ENCODE measurements at places on chromosomes 4 and X.

DNA sequence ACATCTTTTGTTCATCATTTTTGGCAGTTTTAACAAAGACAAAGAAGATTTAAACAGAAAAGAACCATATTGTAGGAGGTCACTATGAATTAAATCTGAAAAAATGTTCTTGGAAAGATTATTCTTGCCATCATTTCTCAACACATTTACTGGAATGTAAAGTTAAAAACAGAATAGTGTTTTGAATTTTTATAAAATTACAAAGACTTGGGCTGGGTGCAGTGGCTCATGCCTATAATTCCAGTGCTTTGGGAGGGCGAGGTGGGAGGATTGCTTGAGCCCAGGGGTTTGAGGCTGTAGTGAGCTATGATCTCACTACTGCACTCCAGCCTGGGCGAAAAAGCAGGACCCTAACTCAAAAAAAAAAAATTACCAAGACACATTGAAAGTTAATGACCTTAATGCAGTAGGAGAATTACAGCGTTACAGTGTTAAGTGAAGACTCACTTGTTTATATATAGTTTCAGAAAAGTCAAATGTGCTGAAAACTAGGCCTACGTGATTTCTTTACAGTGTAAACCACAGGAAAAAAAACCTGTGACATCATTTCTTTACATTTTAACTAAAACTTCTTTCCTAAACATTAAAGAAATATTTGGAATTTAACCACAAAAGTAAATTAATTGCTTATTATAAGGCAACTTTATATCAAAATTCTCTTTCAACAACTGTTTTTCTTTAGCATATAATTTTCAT lies 7.9 kb downstream of the FAM13A start:
- DNase-seq, result no peak

DNA sequence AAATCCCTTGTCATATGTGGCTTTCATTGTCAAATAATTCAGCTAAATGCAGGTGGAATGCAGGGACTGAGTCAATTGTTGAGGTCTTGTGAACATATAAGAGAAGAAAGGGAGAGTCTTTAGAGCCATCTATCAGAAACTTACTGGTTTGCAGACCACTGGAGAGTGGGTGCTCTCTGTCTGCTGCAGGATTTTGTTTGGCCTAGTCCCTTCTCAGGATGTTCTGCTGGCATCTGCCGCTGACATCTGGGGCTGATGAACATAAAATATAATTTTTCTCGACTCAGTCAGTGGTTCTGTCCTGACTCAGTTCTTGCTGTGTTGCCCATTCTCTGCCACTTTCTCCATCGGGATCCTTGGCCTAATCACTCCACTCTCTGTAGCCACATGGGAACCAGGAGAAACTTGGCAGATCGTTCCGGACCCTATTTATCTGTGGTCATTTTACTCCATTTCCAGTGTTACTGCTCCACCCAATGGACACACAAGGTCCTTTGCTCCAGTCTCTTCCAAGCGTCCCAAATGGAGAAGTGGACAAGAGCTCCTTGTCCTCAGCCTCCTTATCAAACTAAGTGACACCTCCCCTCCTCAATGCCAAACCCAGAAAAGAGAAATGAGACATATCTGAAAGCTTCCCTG lies 436.2 kb downstream of the FAT4 start:
- no peak for DNase-seq

- DNase-seq, result no peak
These were observed 22.3 kb downstream of the MORF4L2 start for GRCh38 chrX:103663981-103664762.

DNA sequence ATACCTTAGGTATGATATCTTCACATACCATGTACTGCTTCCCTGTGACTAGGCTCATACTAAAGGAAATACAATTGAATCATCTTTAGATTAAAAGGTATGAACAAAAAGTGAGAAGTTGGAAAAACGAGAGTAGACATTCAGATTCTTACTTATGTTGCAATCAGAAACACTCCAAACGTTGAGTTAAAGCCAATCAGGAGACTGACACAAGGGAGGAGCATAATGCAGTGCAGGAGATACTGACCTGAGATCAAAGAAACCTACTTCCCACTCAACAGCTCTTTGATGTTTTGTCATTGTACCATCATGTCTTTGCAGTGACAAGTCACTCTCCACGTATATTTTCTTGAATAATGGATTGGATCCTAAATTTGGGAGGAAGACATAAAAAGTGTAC lies 8.9 kb upstream of the PCDH18 start:
- DNase-seq, result no peak

DNA sequence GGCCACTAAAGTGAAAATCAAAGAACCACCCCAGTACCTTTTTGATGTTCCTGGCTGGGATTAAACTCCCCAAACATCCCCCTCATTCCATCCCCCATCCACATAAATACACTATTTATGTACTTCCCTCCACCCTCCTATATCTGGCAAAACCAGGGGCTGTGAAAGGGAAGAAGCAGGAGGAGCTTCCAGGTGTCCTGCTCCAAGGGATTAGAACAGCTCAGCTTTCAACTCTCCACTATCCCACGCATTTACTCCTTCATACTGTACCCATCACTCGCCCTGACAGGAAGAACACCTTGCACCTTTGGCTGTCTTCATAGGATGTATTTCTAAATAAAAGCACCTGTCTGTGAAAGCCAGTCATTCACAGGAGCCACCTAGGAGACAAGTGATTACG lies 140.0 kb downstream of the HHIP start:
- no peak for DNase-seq

DNA sequence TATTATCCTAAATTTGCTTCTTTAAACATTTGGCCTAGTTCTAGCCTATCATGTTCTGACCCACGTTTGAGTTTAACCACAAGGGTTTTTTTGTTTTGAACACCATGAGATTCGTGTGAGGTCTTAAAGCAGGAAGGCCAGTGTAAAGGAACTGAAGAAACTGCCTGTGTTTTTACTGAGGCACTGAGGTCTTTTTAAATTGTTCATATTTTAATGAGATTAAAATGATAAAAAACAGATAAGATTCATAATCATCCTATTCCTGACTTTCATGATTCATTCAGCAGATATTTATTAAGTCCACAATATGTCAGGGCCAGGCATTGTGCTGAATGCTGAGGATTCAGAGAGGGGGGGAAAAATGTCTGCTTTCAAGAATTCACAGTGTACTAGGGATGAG lies 3.2 kb downstream of the RPS6KA3 start:
- DNase-seq, result no peak

GRCh38 chrX:127884921-127885320 lies 167.3 kb downstream of the ACTRT1 start:
- no peak for DNase-seq

GRCh38 chrX:115023139-115023538 lies 5.7 kb upstream of the IL13RA2 start:
- no peak for DNase-seq

DNA sequence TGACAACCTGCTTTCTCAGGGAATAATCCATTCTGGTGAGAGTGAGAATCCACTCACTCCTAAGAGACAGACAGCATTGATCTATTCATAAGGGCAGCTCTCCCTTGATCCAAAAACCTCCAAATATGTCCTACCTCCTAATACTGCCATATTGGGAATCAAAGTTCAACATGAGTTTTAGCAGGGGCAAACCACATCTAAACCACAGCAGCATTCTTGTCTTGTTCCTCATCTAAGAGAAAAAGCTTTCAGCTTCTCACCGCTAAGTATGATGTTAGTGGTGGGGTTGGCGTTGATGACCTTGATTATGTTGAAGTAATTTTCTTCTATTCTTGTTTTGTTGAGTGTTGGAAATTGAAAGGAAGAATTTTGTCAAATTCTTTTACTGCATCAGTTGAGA lies 69.6 kb downstream of the SERTM2 start:
- DNase-seq, result no peak

GRCh38 chrX:132452911-132453550 lies 35.8 kb downstream of the MBNL3 start:
- DNase-seq, result no peak

DNA sequence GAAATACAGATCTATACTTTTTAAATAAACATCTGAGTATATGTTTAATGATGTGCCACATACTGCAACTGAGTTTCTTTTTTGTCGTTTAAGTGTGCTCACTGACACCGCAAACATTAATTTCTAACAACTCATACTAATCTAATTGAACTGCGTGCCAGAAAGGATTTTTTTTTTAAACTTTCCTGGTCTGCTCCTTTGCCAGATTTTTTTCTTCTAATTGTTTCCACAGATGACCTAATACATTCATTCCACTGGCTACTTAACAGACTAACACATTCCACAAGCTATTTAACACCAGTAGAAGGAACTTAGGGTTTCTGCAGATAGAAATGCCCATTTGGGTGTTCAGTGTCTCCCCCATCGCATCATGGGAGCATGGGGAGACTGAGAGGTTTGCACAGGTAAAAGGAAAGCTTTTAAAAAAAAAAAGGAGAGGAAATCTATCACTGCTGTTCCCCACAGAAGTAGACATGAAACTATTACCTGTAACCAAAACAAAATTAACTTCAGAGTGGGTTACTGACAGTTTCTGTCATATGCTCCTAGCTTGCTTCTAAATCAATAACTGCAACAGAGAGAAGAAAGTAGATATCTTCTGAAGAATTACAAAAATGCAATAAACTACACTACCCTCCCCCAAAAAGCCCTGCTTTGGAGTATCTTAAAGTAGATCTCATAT lies 31.6 kb downstream of the SH3KBP1 start:
- no peak for DNase-seq

- DNase-seq, result no peak
These were observed 8.0 kb downstream of the NUDT6 start for GRCh38 chr4:122914292-122914904.

DNA sequence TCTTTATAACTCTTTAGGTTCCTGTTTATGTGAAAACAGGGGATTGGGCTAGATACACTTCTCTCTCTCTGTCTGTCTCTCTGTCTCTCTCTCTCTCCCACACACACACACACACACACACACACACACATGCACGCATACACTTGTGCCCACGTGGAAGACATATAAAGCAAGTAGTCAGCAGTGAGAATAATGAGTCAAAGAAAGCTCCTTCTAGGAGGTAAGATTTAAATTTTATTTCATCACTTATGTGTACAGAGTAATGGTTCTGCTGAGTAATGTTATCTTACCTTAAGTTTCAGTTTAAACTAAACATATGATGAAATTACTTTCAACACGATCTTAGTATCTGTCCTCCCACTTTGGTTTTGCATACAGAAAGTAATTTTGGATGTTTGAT lies 243.0 kb upstream of the TEX13A start:
- DNase-seq, result no peak

- no peak for DNase-seq
These were observed 1.0 kb upstream of the RNF150 start for GRCh38 chr4:141133999-141134995.

GRCh38 chrX:86171366-86171765 lies 23.1 kb downstream of the DACH2 start:
- DNase-seq, result no peak

GRCh38 chr4:124096290-124096689 lies 616.2 kb downstream of the ANKRD50 start:
- DNase-seq, result no peak

DNA sequence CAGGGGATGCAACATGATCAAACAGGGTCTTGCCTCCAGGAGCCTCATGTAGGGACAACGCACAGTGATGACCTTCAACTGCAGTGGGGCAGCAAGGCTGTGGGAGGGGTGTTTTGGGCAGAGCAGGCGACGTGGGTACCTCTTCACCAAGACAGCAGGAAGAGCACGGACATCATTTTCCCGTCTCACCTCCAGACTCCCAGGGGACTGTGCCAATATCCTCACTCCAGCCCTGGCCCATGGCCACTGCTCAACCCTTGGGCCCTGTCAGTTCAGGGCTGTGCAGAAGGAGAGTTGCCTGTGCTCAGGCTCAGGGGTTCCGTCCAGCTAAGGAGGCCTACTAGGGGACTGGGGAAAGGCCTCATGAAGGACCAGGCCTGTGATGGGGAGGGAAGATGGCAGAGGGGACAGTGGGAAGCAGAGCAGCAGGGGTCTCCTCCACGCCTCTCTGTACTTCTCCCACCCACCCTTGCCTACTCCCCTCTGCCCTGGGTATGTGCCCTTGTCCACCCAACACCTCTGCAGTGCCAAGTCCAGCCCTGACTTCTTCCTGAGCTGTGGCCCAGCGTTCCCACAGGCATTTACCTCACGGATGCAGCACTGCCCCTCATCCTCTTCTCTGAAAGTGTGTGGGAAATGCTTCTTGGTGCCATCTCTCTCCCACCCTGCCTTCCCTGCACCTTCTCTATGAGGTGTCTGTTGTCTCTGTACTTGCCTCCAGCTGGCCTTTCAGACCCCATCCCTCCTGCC lies 1.4 kb downstream of the IL9R start:
- no peak for DNase-seq

GRCh38 chr4:44446801-44447562 lies 1.6 kb downstream of the KCTD8 start:
- DNase-seq, result peak; percentile 38

GRCh38 chr4:11470438-11471045 lies 41.8 kb upstream of the HS3ST1 start:
- no peak for DNase-seq

DNA sequence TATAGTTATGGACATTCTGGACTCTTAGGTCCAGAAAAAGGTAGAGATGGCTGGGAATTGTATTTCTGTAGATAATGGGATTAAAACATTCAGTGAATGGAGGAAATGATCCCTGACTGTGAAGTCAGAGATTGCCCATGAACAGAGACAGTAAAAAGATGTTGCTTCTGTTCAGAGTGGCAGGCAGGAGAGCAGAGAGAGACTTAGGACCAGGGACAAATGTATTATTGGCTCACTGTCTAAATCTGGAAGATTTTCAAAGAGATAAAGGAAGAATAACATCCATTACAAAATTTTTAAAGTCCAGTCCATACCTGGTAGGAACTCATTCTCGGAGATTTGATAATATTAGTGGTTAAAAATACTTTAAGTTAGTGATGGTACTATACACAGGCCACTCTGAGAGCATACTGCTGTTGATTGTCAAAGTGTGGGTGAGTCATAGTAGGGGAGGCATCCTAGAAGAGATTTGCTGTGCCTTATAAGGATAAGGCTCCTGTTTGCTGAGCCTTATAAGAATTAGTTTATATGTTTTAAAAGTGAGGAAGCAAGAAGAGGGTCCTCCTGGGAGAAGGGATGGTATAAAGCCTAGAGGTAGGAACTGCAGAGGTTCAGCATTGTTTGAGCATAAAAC lies 53.0 kb downstream of the JADE3 start:
- DNase-seq, result no peak

GRCh38 chrX:68098431-68098830 lies 334.9 kb downstream of the OPHN1 start:
- DNase-seq, result no peak

- DNase-seq, result no peak
These were observed 83.5 kb downstream of the LNX1 start for GRCh38 chr4:53507671-53508286.

DNA sequence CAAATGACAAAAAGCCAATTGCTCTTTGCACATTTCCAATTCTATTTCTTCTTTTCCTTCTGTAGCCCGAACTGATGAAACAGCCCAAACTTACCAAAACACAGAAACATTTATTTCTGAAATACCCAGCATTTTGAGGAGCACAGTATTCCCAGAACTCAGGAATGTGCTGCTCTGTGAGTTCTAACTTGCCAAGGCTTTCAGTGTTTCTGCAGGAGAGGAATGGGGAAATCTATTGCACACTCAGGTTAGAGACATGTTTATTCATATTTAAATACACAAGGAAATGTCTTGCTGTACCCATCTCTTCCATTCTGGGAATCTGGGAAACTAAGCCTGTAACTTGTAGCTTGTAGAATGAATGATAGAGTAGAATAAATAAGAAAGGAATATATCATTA lies 10.7 kb downstream of the TMPRSS11D start:
- DNase-seq, result no peak

GRCh38 chrX:14448406-14448805 lies 80.9 kb upstream of the GLRA2 start:
- DNase-seq, result no peak

Measured in mesothelial cell of epicardium (in vitro differentiated cells).